ENCODE measurements at places on chromosomes 16 and 17. TPM values are rescaled to one million over a fixed set of nuclear protein-coding genes. Genes with fewer than 3 reads are reported as not detected.

The STH gene
- total RNA-seq: not detected

- ATAC-seq: no peak
Measured at GRCh38 chr17:64192589-64192988, 62.6 kb upstream of the ERN1 start.

The TEX14 gene
- 0.30 TPM for total RNA-seq

The HOXB1 gene
- not detected for total RNA-seq

DNA sequence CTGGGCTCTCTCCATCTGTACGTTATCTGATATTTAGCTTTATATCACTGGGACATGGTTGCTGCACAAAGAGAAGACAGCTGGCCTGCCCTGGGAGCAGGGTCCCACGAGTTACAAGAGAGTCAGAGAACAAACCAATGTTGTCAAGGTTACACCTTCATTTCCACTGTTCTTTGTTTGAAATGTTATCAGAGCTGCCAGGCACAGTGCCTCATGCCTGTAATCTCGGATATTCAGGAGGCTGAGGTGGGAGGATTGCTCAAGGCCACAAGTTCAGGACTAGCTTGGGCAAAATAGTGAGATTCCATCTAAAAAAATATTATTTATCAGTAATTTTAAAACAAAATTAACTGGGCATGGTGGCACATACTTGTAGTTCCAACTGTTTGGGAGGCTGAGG is 34.6 kb downstream of the ATP6V0A1 start:
- ATAC-seq: no peak

- no peak for ATAC-seq
Measured at GRCh38 chr16:15404792-15405191, 9.2 kb downstream of the MPV17L start.

- no peak for ATAC-seq
Measured at GRCh38 chr17:32298721-32299579, 33.3 kb downstream of the RHBDL3 start.

The RBFOX1 gene
- not detected for total RNA-seq

The RAB26 gene
- total RNA-seq: 0.28 TPM

The HBM gene
- not detected for total RNA-seq

The CXCL16 gene
- total RNA-seq: 2.7 TPM

GRCh38 chr16:19210968-19211367 is 42.9 kb downstream of the SYT17 start:
- ATAC-seq: no peak

- no peak for ATAC-seq
Measured at GRCh38 chr17:14833201-14833785, 431.8 kb downstream of the PMP22 start.

The OR2C1 gene
- total RNA-seq: not detected

DNA sequence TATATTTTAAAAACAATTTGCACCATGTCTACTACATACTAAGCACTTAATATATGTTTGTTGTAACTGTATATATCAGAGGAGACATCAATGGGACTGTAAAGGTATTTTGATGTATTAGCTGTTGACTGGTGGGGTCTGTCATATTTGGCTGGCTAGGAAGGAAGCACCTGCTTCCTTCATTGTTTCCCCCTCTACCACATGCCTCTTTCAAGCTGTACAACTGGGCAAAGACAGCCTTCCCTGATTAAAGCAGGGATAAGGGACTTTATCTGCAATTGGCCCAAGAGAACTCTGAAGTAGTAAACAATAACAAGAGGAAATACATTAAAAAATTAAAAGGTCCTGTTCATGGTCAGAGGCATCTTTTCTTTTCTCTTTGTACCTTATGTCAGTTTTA is 5.5 kb upstream of the SLFN12L start:
- ATAC-seq: no peak

DNA sequence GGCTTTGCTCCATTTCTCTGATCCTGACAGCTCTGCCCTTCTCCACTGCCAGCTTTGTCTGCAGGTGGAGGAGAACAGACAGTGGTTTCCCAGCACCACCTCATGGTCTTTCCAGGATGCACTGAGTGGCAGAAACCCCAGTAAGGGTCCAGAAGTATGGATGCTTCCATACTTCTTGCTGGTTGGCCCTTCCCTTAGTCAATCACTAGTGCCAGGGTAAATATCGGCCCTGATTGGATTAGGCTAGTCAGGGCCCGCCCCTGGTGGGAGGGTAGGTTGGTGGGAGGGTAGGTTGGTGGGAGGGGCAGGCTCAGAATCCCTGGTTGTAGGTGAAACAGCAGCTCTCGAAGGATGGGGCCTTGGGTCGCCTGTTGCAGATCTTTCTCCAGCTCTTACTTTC is 10.2 kb downstream of the RNF213 start:
- ATAC-seq: peak; percentile 87

GRCh38 chr16:73163238-73163815 is 115.4 kb upstream of the ZFHX3 start:
- ATAC-seq: no peak

- no peak for ATAC-seq
Measured at GRCh38 chr17:70314096-70314495, 144.8 kb downstream of the KCNJ2 start.

The ALDOC gene
- total RNA-seq: 335 TPM

- ATAC-seq: no peak
Measured at GRCh38 chr17:29347831-29348629, 42.1 kb upstream of the TAOK1 start.

DNA sequence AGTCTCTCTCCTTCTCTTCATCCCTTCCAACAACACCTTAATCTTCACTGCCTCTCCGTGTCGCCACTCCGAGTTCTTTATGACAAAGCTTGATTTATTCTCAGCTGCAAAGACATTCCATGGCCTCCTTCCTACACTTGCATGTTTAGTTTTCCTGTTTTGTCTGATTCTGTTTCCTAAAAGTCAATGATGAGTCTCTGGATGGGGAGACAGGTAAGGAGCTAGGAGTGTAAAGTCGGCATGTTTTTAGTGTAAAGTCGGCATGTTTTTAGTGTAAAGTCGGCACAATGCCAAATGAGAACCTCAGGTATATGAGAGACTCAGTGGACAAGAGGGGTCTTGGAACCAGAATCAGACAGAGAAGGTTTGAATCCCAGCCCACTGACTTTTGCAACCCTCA is 362.3 kb upstream of the EEF2KMT start:
- ATAC-seq: no peak

DNA sequence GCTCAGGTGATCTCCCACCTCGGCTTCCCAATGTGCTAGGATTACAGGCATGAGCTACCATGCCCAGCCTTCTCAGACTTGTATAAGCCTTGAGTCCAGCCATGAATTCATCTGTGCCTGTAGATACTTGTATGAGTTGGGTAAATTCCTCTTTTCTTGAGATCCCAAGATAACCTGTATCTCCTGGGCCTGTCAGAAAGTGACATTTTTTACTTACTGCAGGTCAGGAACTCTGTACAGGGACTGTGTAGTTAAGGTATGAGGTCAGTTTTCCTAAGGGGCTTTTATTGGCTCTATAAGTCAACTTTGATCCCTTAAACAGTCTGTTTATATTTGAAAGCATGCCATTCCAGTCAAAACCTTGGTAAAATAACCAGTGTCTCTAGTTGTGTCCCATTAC is 106.3 kb upstream of the HAS3 start:
- ATAC-seq: no peak

DNA sequence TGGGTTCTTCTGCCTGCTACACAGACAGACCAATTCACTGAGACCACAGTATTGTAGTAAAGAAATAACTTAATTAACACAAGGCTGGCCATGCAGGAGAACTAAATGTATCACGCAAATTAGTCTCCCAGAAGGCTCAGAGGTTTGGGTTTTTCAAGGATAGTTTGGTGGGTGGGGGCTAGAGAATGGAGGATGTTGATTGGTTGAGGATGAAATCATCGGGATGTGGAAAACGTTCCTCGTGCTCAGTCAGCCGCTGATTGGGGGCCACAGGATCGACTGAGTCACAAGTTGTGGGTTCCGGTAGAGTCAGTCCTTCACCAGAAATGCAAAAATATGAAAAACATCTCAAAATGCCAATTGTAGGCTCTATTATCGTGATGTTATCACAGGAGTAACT is 18.7 kb downstream of the RHOT1 start:
- ATAC-seq: no peak

DNA sequence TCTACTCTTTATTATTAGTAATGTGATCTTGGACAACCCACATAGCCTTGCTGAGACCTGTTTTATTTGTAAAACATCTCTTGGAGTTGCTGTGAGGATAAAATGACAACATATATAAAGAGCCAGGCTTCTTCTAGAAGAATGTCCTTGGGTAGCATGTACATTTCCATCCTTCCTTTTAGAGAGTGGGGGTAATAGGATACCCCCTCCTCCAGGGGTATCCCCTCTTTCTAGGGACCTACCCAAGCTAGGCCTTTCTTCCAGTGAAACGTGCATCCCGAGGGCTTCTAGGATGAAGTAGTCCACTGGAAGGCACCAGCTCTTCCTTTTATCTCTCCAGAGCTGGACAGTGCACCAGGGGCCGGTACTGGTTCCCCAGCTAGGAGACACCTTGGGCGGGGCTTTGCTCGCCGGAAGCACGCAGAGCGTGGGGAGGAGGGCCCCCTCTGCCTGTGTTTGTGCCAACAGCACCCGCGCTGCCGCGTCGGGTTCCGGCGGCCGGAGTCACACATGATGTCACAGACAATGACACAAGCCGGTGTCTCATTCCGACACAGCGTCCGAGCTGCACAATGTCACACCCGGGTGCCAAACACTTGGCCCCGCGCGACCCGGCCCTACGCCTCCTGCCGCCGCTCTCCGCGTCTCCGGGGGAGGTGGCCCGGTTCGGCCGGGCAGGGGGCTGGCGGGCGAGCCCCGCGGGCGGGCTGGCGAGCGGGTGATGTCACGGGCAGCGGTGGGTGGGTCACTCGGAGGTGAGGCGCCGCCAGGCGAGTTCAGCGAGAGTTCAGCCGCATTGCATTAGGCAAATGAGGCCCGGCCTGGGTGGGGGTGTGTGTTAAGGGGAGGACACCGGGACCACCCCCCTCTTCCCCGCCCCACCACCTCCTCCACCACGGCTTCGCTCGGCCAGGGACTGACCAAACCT is 23.4 kb downstream of the GJD3 start:
- peak; percentile 89 for ATAC-seq

- ATAC-seq: no peak
Measured at GRCh38 chr17:73155410-73156165, 9.2 kb upstream of the SSTR2 start.

- no peak for ATAC-seq
Measured at GRCh38 chr17:12318571-12319266, 298.0 kb downstream of the MAP2K4 start.

DNA sequence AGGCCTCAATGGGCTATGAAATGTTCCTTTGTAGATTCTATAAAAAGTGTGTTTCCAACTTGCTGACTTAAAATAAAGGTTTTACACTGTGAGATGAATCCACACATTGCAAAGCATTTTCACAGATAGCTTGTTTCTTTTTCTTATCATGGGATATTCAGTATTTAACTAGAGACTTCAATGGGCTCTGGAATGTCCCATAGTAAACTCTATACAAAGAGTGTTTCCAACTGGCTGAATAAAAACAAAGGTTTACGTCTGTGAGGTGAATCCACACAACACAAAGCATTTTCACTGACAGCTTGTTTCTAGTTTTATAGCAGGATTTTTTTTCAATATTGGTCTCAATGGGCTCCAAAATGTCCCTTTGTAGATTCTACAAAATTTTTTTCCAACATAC is 550.1 kb downstream of the KCNJ18 start:
- no peak for ATAC-seq

DNA sequence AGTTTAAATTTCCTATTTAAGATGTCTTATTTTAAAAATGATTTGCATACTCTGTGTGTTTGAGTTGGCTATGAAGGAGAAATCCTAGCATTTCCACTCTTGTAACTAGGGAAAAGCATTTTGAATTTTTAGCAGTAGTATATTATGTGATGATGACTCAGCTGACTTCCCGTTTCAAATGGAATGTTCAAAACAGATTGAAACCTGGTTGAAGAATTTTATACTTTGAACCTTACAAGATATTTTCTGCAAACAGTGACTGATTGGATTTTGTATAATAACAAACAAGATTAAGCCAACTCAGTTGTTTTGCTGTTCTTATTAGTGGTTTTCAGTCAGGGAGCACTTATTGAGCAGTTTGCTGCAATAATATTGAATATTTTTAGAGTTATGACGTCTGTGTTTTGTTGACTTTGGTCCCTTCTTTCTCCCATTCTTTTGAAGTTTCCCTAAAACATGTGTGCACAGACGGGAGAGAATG is 8.0 kb downstream of the TNRC6A start:
- ATAC-seq: no peak

DNA sequence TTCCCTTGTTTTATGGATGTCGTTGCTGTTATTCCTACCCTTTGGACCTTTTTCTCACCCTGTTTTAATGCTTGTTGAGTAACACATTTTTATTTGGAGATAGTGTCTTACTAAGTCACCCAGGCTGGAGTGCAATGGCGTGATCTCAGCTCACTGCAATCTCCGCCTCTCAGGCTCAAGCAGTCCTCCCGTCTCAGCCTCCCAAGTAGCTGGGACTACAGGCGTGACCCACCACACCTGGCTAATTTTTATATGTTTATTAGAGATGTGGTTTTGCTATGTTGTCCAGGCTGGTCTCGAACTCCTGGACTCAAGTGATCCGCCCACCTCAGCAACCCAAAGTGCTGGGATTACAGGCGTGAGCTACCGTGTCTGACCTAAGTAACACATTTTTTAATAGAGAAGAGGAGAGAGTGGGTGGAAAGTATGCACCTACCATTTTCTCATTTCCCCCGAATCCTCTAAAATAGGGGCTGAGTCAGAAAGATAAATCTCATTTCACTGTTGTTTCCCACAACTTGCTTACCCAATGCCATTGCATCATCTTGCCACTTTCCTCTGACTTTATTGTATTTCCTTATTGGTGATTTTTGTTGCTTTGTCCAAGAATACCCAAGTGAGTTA is 7.0 kb downstream of the DHX40 start:
- peak; percentile 94 for ATAC-seq

GRCh38 chr16:55284718-55285099 is 39.3 kb upstream of the IRX6 start:
- ATAC-seq: no peak

The SLC5A2 gene
- 0.50 TPM for total RNA-seq

The ADAD2 gene
- not detected for total RNA-seq

The AOC2 gene
- 3.4 TPM for total RNA-seq

DNA sequence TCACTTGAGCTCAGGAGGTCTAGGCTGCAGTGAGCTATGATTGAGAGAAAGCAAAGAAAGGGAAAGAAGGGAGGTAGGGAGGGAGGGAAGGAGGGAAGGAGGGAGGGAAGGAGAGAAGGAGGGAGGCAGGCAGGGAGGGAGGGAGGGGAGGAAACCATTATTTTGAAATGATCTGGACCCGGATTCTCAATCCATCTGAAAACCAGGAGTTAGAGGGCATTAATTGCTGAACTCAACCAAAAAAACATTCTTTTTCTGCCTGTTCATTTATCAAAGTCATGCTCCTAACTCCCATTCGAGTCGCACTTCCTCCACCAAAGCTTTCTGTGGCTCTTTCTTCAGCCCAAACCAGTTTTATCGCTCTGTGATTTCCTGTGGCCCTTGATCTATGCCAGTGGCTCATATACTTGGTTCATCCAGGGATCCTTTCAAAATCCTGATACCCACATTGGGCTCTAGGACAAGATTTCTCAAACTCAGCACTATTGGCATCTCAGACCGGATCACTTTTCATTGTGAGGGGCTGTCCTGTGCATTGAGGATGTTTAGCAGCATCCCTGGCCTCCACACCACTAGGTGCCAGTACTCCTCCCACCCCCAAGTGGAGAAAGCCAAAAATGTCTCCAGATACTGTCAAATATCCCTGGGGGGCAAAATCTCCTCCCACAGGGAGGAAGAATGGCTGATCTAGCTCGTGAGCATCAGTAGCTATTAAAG is 38.2 kb downstream of the CMTM4 start:
- no peak for ATAC-seq

The ETV4 gene
- 0.56 TPM for total RNA-seq

GRCh38 chr16:67268136-67268579 is 11.2 kb upstream of the PLEKHG4 start:
- no peak for ATAC-seq

- no peak for ATAC-seq
Measured at GRCh38 chr16:60061396-60061795, 1327.3 kb upstream of the GOT2 start.

The ZP2 gene
- total RNA-seq: not detected
